ENCODE measurements at places on chromosomes 16 and 17. TPM values are rescaled to one million over a fixed set of nuclear protein-coding genes. Genes with fewer than 3 reads are reported as not detected.

Gene ZG16B
- total RNA-seq = 0.92 TPM

Gene IRX3
- 3.2 TPM for total RNA-seq

Gene CBX4
- total RNA-seq = 32.2 TPM

Gene DPEP2
- not detected for total RNA-seq

Gene GDE1
- 98.2 TPM for total RNA-seq

Gene OR3A3
- not detected for total RNA-seq

Gene TUBG2
- 26.1 TPM for total RNA-seq

Gene SRL
- total RNA-seq = 0.03 TPM

Gene VASN
- 8.0 TPM for total RNA-seq

Gene COL1A1
- 8.3 TPM for total RNA-seq

Gene UMOD
- not detected for total RNA-seq

Gene ATP2C2
- total RNA-seq = 0.28 TPM

Gene PRCD
- not detected for total RNA-seq

Gene KRT17
- 1.2 TPM for total RNA-seq

Gene SUMO2
- total RNA-seq = 397 TPM

Gene KRTAP4-6
- total RNA-seq = not detected

Gene GRB7
- 4.1 TPM for total RNA-seq

Gene POLR3K
- total RNA-seq = 38.7 TPM

Gene RND2
- total RNA-seq = 0.15 TPM

Gene CLEC18B
- total RNA-seq = 0.43 TPM

Data from A549 treated with CpdA at 1 μM for 4 hours (cell line).